Fibroblast of lung (primary cell): ENCODE measurements at places on chromosomes 13 and 19.

DNA sequence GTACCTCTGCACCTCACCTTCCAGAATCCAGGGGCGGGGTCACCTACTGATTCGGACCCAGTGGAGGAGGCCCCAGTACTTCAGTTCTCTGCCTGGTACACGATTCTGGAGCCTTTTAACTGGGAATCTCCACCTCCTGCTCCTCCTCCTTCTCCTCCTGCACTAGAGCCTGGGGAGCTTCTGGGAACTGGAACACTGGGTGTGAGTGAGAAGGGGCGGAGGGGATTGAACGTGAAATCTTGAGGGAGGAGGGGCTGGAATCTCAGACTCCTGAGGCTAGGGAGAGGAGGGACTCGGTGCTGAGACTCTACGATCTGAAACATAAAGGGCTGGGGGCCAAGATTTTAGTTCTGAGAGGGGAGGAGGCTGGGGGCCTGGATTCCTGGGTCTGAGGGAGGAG is at the start of gene KLK8:
KLK8 (minus strand) TSS at position 90 of the 400 bp plus-strand sequence. CDS start 437 bp downstream, outside the sequence.
- no peak for DNase-seq

DNA sequence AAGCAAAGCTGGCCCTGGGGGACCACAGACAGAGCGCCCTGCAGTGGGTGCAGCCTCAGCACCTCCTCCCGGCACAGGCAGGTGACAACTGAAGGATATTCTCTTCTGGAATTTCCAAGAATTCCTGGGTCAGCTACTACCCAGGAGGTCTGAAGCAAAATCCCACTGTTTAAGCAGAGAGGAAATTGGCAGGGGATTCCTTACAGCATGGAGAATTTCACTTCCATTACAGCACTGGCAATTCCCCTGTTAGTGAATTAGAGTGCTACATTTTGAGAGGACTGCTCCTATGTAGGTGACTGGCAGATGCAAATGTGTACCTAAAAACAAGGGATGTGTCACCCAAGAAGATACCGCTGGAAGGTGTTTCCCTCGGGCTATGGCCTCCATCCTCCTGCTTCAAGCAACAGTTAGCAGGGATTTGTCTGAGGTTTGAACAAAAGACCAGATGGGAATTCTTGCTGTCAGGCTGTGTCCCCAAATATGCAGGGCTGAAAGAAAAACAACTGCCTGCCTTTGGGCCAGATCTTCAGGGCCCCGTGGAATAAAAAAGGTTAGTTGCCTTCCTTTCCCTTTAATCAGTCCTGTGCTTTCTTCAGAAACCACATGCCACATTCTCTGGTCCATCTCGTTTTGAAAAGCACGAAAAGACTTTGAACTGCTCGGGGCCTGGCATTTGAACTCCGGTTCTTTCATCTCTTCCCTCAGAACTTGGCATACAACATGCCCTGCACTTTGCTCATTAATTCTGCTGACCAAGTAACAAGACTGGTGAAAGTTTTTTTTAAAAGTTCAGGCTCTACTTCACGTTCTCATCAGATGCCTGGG is 296.4 kb downstream of the DNAJC15 start:
- no peak for DNase-seq

DNA sequence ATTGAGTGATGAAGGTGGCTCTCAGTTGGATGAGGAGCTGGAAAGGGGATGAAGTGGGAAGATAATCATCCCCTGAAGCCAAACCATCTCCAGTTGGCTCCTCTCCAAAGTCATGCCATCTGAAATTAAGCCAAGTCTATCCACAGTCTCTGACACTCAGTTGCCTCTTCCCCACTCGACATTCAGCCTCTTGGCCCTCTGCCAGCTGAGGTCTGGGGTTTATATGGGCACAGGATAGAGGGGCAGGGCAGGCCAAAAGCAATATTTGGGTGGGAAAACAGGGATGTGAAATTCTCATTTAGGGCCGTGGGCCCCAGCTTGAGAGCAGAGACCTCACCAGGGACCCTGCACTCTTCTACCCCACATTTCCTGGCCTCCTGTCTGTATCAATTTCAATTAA is 85.9 kb downstream of the SLITRK1 start:
- no peak for DNase-seq

DNA sequence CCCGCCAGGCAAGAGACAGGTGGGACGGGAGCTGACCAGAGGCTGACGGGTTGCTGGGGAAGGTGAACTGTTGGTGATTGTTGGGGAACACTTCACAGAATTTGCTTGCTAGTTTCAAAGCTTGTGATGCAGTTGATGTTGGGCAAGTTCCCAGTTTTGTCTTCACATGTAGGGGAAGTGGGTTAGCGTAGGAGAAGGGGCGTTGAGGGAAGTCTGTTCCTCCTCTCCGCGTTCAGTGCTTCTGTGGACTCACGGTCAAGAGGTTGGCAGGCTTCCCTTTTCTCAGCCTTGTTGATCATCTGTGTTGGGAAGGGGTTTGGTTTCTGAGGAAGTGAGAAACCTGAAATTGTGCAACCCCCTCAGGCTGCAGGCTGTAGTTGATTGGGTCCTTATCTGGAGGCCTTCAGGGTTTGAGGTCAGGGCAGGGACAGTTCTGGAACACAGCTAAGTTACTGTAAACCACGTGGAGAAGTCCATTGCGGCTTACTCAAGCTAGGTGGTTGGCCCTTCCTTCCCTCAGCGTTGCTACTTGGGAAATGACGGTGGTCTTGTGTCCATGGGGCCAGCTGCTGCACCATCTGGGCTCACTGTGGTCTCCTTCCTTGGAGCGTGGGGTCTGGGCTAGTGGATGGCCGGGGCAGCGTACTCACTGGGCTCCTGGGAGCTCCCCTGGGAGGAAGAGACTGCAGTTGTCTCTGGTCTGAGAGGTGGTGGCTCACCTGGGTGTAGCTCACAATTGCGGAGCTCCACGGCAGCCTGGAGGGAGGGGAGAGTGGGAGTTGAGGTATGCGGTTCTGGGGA is 7.5 kb downstream of the RPS9 start:
- DNase-seq = peak; percentile 77

DNA sequence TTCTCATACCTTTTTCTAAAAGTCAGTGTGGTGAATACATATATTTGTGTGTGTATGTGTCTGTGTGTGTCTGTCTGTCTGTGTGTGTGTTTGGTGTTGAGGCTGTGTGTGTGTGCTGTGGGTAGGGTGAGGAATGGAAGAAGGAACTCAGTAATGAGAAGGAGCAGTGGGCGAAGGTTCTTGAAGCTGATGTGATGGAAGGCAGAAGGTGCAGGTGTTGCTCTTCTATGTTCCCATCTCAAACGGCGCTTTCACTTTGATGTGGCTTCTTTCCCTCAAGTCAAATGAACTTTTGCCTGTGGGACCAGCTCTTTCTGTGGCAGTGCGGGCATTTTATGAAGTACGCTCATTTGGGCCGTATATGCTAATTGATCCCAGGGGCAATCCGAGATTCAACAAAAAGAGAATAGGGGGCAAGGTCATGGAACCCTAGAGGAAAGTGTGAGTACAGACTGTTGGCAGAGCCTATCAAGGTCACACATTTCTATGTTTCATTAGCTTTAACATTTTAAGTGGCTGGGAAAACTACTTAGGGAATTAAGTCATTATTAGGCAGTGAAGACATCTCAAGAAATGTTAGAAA is 15.2 kb downstream of the BIVM start:
- no peak for DNase-seq

DNA sequence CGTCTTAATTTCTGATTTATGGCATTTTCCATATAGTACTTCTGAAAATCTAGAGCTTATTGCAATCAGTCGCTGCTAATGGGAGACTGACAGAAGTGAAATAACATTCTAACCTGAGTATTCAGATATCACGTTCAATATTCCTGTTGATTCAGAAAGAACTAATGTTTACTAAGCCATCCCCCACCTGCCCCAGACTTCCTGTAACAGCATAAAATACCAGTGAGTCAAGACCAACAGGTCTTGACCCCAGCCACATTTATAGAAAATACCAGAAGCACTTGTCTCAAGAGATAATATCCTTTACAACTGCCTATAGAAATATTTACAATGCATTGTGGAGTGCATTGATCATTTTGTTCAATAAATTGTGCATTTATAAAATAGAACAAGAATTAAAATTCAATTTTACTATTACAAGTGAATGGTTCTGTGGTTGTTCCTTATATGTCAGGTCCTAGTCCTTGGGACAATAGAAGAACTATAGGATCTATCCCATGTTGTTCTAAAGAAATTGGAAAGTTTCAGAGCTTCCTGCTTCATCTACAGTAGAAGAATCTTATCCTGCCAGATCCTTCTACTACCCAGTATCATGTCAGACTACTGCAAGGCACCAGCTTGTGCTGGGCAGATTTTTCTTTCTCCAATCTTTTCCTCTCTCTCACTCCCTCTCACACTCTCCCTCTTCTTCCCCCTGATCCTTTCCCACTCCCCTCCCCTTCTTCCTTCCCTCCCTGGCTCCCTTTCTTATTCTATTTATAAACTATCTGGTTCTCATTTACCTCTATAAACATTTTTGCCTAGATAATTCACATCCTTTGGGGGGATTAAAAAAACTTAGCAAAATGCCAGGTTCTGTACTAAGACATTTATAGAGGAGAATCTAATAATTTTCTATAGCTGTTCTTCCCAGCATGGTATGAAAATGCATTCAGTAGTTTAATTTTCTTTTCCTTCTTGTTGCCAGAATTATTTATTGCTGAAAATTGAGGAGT is 629.9 kb downstream of the DIAPH3 start:
- DNase-seq = no peak

DNA sequence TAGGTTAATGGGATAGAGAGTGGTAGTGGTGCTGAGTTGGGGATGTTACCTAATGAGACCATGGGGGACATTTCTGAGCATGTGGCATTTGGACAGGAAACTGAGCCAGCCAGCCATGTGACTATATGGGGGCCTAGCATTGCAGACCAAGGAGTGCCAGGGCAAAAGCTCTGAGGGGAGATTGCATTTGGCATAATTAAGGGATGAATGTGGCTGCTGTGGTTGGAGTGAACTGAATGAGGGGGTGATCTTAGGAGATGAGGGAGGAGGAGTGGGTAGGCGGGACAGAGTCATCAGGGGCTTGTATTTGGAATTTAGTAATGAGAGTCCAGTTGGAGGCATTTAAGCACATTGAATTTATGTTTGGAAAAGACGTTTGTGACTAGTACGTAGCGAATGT is 6.6 kb downstream of the PCCA start:
- no peak for DNase-seq

DNA sequence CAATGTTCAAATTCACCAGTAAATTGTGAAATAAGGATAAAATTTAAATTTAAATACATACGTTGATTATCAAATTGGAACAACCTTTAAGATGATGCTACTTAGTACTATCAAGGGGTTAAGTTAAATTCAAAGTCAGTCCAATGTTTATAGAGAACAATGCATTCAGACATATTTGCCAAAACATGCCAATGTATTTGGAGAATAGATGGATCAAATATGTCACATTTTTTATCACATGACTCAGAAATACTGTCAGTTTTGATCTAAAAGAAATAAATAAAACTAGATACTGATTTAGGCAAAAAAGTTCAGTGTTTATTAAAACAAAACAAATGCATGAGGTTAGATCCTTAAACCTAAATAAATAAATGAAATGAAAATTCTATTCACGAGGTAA is 281.2 kb downstream of the SLITRK5 start:
- DNase-seq = no peak

GRCh38 chr13:112968380-112968909 is 569 bp upstream of the MCF2L start:
- no peak for DNase-seq

DNA sequence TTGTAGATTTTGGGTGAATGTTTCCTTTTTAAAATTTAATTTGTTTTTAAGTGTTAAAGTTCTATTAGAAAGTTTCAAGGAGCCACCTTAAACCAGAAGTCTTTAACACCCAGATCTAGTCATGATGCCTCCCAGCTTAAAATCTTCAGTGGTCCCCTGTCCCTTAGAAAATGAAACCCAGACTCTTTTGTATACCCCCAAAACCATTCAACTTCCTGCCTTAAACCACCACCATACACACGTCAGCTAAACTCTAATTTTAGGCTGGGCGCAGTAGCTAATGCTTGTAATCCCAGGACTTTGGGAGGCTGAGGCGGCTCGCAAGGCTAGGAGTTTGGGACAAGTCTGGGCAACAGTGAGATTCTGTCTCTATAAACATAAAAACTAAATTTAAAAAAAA is 37.9 kb downstream of the N4BP2L1 start:
- DNase-seq = no peak

DNA sequence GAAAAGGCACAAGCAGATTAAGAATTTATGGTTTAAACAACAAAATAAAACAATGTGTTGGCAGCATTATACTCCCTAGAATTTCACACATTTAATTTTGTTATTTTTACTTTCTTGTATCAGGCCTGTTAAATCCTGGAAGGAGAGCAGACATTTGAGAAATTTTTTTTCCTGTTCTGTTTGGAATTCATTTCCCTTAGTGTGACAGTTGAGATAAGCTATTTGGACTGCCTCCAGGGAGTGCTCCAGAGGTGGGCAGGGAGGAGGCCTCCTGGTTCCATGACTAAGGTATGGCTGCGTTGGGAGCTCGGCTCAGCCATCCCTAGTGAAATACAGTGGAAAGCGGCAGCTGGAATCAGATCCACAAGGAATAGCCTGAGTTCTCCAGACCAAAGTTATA is 185.7 kb downstream of the KCNRG start:
- DNase-seq = no peak

GRCh38 chr19:47228168-47228936 is 2.6 kb downstream of the BBC3 start:
- DNase-seq = peak; percentile 11

DNA sequence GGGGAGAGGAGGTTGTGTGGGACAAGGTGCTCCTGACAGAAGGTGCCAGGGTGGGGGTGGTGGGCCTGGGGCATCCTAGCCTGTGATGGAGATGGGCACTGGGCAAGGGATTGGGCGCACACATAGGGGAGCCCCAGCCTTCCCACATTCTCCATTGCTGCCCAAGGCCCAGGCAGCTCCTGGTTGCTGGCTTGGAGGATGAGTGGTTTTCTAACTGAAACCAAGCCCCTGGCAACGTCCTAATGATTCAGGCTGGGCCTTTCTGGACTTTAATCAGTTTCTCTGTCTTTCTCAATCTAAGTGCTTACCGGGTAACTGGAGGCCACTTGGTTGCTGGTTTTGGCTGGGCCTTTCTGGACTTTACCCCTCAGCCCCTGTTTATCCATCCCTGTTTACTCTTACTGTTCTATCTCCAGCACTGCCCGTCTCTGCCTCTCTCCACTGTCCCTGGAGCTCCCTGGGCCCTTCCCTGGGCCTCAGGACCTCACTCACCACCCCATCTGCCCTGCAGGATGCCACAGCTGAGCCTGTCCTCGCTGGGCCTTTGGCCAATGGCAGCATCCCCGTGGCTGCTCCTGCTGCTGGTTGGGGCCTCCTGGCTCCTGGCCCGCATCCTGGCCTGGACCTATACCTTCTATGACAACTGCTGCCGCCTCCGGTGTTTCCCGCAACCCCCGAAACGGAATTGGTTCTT is 354 bp downstream of the CYP4F3 start:
- no peak for DNase-seq

GRCh38 chr19:49565261-49565660 is 15.1 kb downstream of the NOSIP start:
- DNase-seq = peak; percentile 49

- no peak for DNase-seq
Measured at GRCh38 chr13:39961036-39961435, 305.6 kb downstream of the COG6 start.

- DNase-seq = no peak
Measured at GRCh38 chr13:40579535-40579934, 86.9 kb downstream of the FOXO1 start.

GRCh38 chr13:51666374-51666773 is 82.1 kb downstream of the WDFY2 start:
- DNase-seq = no peak
